SK-N-DZ (cell line): ENCODE measurements at places on chromosomes 5 and 9.
A peak's percentile ranks its signal among the peaks of the same experiment; 100 is the strongest.

GRCh38 chr9:96270236-96270744, 31.7 kb downstream of the HSD17B3 start:
- no peak for DNase-seq

- DNase-seq = no peak
Observed at GRCh38 chr5:170338933-170339779, 41.6 kb upstream of the LCP2 start.

DNA sequence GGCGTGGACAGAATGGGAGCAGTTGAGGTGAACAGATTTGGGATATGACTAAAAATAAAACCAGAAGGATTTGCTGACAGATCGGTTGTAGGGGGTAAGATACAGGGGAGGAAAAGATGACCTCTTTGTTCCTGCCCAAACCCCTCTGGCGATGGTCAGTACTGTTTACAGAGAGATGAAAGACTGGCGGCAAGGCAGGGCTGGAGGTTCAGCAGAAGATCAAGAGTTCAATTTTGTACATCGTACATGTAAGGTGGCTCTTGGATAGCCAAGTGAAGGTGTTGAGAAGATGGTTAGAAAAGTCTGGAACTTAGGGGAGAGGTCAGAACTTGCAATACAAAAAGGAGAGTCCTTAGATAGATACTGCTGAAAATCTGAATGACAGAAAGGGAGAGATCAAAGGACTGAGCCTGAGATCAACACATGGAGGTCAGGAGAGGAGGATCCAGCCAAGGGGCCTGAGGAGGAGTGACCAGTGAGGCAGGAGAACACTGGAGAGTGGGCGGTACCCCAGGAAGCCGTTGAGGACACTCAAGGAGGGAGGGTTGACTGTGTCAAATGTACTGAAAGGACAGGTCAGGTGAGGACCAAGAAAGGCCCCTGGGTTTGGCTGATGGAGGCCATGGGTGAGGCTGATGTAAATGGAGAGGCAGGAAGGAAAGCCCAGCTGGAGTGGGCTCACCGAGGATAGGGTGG, 7.1 kb downstream of the IL4 start:
- DNase-seq = no peak

DNA sequence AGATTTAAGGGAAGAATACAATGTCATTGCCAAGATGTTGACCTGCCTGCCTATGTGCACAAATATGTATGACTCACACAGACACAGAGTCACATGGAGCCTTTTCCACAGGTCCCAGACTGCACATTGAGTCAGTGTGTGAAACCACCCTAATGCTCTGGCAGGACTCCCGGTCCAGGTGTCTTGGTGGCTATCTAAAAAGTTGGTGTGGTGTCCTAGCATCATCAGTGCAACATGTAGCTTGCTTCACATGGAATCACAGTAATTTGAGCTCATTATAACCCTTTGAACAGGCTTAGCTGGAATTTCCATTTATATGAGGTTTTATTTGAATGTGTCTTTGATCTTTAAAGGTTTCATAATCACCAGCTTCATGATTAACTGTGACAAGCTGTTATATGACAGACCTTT, 10.7 kb downstream of the IFNA5 start:
- DNase-seq = no peak

- no peak for DNase-seq
Observed at GRCh38 chr9:108047264-108047663, 557.7 kb upstream of the KLF4 start.

DNA sequence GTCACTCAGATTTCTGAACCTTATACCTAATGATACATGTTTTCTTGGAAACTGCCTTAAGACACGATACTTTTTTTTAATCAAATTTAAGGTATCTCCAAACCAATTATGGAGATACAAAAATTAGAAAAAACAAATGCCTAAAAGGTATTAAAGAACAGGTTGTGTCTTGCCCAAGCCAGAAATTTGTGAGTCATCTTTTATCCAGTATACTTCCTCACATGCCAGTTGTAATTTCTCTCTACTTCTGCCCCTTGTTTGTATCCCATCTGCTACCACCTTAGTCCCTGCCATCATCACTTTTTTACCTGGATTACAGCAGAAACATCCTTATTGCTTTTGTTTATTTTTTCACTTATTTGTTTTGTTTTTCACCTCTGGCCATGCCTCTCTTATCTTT, 571.2 kb upstream of the DAB2 start:
- DNase-seq = no peak

- DNase-seq = no peak
Observed at GRCh38 chr9:74977287-74977686, 24.6 kb upstream of the C9orf40 start.

GRCh38 chr5:1356873-1357787, 12.2 kb upstream of the CLPTM1L start:
- DNase-seq = no peak

- no peak for DNase-seq
Observed at GRCh38 chr9:126158588-126159429, 167.8 kb upstream of the MVB12B start.

- DNase-seq = no peak
Observed at GRCh38 chr5:14435481-14435880, 146.1 kb upstream of the OTULINL start.

DNA sequence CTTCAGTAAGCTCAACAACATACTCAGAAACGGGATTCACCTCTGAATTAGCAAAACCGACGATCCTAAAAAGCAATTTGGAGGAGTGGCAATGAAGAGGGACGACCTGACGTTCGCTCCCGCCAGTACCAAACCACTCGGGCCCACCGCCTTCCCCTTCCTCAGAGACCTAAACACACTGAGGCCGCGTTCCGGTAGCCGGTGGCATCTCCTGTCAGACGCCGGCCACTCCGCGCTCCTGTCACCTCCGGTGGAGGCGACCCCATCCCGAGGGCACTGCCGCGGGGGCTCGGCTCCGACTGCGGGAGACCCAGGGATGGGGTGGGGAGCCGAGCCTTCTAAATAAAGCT, 617 bp downstream of the PPP6C start:
- peak; percentile 18 for DNase-seq

- DNase-seq = no peak
Observed at GRCh38 chr5:64977779-64978178, 209.0 kb downstream of the CWC27 start.
